SK-MEL-5 (cell line): ENCODE measurements at places on chromosomes 4 and X.

- DNase-seq = no peak
These were observed 229.4 kb upstream of the FTHL17 start for GRCh38 chrX:31301203-31301602.

- no peak for DNase-seq
These were observed 147.3 kb downstream of the HS6ST2 start for GRCh38 chrX:132810964-132811712.

GRCh38 chrX:7272346-7272745, 124.4 kb upstream of the PUDP start:
- DNase-seq = no peak

DNA sequence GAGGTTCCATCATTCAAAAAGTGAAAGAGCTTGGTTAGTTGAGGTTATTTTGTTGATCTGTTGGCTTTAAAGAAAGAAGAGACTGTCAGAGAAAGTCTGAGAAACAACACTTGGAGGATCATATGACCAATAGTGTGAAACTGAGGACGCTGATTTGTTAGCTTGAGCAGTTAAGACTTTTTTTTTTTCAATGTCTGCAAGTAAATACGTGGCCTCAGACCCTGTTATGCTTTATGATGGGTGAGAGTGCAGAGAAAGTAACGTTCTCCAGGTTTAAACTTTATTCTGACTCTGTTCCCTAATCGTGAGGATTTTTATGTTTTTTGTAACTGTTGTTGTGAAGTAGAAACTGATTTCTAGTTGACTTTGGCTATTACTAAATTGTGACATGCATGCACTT, 45.9 kb downstream of the GAB1 start:
- DNase-seq = peak; percentile 60

- DNase-seq = peak; percentile 55
These were observed 58.0 kb upstream of the DDX3X start for GRCh38 chrX:41275661-41276609.

DNA sequence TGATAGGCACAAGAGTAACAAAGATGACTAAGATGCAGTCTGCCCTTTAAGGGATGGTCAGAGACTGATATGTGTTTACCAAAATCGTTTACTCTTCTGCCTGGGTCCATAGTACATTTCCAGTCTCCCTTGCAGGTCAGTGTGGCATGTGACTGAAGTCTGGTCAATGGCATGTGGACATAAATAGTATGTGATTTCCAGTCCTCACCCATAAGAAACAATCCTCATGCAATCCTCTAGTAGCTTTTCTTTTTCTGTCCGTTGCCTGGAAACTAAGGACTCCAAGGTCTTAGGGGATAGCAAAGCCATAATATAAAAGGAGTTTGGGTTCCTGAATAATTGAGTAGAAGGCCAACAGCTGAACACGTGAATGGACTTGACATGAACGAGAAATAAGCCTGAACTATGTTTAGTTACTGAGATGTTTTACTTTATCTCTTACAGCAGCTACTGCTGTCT, 1.1 kb downstream of the SLC9B2 start:
- DNase-seq = no peak

DNA sequence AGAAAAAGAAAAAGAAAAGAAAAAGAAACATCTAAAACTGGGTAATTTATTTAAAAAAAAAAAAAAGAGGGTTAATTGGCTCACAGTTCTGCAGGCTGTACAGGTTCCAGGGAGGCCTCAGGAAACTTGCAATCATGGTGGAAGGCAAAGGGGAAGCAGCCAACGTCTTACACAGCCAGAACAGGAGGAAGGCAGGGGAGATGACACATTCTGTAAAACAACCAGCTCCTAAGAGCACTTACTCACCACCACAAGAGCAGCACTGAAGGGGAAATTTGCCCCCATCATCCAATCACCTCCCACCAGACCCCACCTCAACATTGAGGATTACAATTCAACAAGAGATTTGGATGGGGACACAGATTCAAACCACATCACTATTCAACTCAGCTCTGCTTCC, 36.8 kb upstream of the TMEM184C start:
- no peak for DNase-seq

GRCh38 chr4:151940291-151940690, 179.5 kb upstream of the GATB start:
- no peak for DNase-seq

GRCh38 chrX:115333446-115333845, 43.9 kb downstream of the LUZP4 start:
- peak; percentile 0 for DNase-seq

- DNase-seq = no peak
These were observed 29.9 kb upstream of the SOD3 start for GRCh38 chr4:24765376-24765988.

GRCh38 chr4:187470061-187470460, 525.5 kb upstream of the ZFP42 start:
- DNase-seq = no peak

DNA sequence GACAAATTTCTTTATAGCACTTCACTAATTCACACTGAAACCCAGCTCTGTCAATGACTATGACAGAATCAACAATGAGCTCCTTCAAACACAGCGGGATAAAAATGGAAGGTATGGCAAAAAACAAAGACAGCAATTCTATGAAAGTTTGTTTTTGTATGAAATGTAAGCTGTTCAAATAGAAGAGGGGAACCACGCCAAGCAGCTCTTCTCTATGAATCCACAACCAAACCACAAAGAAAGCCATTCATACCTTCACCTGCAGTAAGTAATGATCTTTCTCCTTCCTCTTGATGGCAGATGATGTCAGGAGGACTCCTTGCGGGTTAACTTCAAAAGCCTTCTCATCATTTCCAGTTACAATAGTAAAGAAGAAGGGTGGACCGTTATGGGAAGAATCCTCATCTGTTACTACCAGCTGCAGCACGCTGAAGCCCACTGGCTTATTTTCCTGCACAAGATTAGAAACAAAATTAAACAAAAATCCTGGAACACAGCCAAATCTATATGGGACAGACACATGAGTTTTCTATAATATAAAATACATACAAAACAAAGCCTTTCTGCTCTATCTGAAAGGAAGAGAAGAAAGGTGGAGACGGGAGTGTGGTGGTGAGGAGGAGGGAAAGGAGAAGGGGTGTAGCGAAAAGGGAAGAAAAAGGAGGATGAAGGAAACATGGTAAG, 48.9 kb upstream of the MTNR1A start:
- no peak for DNase-seq

DNA sequence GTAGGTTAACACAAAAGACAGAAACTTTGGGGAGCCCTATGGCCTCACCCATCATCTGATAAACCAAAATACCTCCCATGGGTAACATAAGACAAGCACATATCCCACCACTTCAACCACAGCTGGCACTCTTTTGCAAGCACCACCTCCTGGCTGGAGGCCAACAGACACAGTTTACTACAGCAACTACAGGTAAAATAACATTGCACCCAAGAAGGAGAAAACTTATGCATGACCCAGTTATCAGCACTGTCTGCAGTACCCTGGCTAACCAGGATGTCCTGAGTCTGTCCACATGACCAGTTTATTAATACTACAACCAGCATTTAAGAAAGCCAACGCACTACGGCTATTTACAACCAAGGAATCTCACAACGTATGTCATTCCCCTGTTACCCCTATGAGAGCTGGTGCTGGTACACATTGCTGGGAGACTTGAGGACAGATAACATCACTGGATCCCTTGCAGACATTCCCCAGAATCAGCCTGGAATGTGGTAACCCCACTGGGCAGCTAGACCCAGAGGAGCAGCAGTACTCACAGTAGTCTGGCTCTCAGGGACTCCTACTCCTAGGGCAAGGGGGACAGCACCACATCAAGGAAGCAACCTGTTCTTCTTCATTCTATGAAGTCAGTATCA, 32.0 kb downstream of the ELF2 start:
- no peak for DNase-seq

DNA sequence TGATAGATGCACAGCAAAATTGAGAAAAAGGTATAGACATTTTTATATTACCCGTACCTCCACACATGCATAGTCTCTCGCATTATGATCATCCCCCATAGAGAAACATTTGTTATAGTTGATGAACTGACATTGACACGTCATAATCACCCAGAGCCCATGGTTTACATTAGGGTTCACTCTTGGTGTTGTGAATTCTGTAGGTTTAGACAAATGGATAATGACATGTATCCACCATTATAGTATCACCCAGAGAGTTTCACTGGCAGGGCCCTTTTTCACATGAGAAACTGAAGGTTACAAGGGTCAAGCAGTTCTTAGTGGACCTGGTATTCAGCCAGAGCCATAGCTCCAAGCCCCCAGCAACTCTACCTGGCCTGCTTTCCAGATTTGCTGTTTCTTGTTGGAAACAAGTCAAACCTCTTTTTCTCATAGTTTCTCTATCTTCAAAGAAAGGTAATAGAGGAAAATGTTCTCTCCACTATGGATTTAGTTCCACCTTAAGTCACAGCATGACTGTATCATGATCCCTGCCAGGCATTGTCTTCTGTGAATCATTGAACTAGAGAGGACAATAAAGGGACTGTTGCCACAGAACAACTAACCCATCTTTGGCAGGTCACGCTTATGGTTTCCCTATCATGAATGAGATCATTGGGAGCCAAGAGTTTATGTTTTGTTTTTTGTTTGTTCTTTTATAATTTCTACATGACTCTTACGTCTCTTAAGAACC, 64.0 kb downstream of the HHIP start:
- DNase-seq = peak; percentile 49

GRCh38 chrX:130555341-130555740, 153.6 kb downstream of the RBMX2 start:
- no peak for DNase-seq

DNA sequence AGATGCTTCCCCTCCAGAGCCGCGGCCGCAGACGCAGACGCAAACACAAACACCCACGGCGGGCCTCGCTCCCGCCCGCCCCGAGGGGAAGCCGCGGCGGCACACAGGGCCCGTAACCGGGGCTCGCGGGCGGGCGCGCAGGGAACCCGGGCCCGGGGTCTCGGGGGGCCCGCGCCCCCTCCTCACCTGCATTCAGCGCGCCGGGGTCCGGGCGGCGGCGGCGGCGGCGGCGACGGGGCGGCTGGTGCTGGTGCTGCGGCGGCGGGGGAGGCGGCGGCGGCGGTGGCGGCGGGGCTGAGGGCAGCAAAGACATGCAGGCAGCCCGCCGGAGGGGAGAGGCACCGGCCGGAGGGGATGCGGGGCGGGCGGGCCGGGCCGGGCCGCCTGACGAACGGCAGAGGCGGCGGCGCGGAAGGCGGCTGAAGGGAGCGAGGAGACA, 255 bp upstream of the CNOT6L start:
- DNase-seq = no peak

DNA sequence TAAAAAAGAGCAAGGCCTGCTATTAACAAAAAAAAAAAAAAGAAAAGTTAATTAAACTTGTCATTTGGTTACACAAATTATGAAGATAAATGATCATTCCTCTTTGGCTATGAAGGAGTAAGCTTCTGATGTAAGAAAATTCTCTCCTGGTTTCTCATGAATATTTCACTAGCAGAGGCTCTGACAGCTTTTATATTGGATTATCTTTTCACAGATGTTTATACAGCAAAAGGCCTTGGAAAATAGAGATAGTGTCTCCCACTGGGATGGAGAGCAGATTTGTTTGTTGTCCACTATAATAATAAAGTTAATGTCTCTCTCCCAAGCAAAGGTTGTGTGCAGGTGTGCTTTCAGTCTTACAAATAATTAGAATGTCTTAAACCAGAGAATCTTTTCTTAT, 40.7 kb upstream of the PDGFC start:
- DNase-seq = no peak

GRCh38 chr4:24855741-24856140, 57.1 kb downstream of the CCDC149 start:
- DNase-seq = no peak
